ENCODE measurements at places on chromosomes 6 and 20.
A peak's percentile ranks its signal among the peaks of the same experiment; 100 is the strongest.

DNA sequence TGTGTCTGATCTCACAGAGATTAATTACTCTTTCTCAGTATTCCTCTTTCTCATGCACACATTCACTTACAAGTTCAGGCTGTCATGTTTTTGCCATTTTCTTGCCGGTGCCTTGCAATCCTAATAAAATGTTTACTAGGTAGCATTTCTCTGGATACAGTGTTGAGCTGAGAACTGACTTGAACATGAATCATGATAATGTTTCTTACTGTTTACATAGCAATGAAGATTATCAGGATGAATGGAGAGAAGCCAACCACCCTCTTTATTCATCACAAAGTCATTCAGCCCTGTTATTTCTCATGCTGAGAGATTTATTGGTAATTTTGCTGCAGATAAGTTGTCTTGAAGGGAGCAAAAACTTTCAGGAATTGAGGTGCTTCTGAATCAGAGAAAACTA is 185.5 kb upstream of the ECI2 start:
- DNase-seq: peak; percentile 94

DNA sequence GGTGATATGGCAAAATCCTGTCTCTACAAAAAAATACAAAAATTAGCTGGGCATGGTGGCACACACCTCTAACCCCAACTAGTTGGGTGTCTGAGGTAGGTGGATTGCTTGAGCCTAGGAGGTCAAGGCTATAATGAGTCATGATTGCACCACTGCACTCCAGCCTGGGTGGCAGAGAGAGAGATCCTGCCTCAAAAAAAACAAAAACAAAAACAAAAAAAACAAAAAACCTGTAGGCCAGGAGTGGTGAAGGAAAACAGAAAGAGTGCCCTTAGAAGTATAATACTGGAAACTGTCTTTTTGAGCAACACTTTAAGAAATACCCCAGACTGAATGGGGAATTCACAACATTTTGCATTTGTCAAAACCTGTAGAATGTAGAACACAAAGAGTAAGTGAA is 85.3 kb downstream of the JARID2 start:
- peak; percentile 53 for DNase-seq

DNA sequence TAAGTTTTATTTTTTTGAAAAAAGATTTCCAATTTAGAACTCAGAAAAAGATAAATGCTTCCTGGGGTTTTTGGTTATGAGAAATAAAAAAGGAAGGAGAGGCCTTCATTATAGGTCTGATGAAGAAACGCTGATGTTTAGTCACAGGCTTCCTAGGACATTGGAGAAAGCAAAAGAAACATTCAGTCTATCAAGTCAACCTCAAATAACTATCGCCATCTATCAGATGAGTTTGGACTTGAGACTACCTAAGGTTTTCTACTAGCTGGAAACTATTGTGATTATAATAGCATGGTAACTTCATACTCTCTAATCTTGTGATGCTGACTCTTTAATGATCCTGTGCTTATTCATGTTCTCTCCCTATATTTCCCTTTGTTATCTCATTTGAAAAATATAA is 171.3 kb downstream of the TPBG start:
- no peak for DNase-seq

DNA sequence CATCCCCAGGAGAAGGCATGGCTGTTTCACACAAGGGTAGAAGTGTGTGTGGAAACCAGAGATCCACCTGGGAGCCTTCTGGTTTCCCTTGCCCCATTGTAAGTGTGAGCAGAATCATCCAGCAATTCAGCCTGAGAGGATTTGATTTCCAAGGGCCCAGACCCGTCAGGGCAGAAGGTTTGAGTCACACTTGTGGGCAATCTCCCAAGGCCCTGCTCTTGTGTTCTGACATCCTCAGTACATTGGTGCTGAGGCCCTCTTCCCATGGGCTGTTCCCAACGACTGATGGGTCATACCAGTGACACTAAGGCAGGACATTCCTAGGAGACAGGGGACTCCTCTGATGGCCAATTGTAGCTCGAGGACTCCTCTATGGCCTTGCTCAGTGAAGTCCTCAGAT is 58.2 kb upstream of the POLR1H start:
- peak; percentile 48 for DNase-seq

DNA sequence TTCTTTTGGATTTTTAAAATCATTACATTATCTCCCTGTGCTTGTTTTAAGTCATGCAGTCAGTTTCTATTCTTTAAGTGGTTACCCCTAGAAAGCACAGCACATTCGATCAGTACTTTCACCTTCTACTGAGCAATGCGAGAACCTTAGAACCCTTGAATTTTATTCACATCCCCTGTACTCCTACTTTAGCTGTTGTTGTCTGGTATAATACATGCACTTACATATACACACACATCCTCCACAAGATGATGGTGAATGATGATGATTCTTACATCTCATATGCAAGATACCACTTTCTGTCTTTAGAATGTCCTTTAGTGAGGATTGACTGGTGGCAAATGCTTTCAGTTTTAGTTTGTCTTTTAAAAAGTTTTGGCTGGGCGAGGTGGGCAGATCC is 5.7 kb downstream of the CDC40 start:
- DNase-seq: no peak

DNA sequence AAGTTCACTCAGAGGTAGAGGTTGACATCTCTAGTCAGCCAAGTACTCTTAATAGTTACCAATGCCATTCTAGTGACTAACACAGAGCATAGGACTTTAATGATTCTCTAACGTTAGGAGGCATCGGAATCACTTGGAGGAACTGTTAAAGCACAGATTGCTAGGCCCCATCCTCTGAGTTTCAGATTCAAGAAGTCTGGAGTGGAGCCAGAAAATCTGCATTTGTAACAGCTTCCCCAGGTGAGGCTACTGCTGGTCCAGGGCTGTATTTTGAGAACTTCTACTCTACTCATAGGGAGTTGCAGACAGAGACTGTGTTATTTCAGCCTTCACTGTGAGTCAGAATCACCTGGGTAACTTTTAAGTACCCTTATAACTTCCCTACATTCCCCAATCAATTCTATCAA is 5.7 kb downstream of the LMBRD1 start:
- DNase-seq: no peak

- peak; percentile 79 for DNase-seq
These were observed 304.5 kb downstream of the PRL start for GRCh38 chr6:21992178-21992967.

GRCh38 chr6:159119791-159120190 is 49.4 kb upstream of the FNDC1 start:
- DNase-seq: no peak

DNA sequence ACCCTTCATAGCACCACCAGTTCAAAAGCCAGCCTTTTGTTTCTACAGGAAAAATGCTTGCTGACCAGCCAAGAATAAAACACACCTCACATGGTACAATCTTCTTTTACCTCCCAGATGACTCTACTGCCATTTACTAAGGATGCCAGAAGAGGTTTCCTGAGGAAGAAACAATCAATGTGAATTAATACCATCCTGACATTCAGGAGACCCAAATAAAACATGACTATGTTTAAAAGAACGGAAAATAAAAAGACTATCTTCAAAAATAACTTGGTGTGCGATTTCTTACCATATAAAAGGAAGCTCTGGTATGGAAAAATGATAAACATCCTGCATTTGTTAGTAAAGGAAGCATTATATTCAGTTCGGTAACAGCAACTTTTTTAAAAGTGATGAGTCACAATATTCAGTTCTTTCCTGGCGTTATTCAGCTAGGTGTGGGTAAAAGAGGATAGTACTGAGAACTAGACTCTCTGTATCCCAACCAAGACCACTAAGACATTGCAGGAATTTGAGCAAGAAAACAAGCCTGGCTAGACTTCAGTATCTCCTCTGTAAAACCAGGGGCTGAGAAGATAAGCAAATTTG is 16.3 kb downstream of the COL21A1 start:
- no peak for DNase-seq

- no peak for DNase-seq
These were observed 432.4 kb downstream of the BMP2 start for GRCh38 chr20:7199861-7200260.

DNA sequence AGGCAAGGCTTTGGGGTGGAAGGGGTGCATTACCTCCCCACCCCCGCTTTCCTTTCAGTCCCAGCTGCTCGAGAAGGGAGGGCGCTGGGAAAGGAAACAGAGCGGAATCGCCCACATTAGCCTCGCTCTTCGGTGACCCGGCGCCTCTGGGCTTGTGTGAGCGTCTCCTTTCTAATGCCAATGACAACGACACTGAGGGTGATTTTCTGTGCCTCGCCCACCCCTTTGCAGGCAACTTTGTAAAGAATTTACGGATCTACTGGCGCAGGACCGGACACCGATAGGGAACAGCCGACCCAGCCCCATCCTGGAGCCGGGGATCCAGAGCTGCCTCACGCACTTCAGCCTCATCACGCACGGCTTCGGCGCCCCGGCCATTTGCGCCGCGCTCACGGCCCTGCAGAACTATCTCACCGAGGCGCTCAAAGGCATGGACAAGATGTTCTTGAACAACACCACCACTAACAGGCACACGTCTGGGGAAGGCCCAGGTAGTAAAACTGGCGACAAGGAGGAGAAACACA is 24.3 kb downstream of the TFAP2B start:
- no peak for DNase-seq

GRCh38 chr6:75794954-75795739 is 46.1 kb downstream of the MYO6 start:
- DNase-seq: no peak

DNA sequence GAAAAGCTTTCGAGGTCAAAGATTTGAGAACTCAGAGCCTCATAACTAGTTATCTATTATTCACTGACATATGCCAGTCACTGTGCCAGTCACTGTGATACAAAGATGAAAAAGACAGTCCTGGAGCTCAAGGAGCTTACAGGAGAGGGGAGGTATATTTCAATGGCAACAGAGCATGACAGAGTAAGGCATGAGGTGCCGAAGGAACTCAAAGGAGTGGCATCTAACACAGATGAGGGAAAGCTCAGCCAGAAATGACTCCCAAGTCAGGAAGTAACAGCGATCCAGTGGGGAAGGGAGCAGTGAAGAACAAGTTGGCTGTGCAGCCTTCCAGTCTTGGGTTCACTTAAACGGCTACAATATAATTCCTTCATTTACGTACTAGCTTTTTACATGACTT is 46.6 kb downstream of the DTNBP1 start:
- no peak for DNase-seq

DNA sequence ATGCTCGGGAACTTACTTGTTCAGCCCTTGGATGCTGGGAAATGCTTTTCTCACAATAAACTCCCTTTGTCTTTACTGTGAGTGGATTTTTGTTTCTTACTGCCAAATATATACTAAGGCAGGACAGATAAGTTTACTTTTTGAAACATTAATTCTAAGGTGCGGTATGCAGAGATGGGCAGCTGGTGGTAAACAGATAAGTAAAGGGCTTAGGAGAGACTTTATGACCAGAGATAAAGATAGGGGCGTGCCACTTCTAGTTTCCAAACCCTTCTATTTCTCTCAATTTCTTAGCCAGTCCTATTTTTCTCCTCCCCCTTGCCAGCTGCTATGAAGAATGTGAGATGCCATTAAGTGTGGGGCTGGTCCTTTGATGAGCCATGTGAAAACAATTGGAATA is 16.3 kb downstream of the SAMD3 start:
- no peak for DNase-seq

DNA sequence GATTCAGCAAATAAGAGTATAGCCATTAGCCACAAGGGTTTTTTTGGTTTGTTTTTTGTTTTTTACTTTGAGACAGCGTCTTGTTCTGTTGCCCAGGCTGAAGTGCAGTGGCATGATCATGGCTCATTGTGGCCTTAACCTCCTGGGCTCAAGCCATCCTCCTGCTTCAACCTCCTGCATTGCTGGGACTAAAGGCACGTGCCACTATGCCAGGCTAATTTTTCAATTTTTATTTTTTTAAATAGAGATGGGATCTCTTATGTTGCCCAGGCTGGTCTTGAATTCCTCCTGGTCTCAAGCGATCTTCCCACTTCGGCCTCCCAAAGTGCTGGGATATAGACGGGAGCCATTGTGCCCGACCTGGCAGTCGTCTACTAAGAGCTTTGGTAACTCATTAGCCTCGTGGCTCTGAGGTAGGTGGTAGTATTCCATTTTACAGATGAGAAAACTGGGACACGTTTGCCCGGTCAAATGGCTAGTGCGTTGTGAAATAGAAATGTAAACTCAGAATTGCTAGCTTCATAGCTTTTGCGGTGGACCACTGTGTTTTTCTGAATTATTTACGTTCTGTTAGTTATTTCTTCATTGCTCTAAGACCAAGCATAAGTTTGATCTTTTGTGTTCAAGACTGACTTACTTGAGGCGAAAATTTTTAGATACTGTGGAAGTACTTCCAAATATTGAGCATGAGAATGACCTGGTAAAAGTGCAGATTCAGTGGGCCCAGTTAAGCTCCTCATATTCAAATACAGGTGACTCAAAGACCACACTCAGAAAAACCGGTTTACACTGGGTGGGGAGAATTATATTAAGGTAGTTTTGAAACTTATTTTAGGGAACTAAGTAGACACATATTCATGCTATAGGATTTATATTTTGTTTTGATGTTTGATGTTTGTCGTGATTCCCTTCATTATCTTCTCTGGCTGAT is 2.1 kb downstream of the PANK2 start:
- no peak for DNase-seq

GRCh38 chr6:109877028-109878004 is 100.8 kb upstream of the GPR6 start:
- DNase-seq: no peak

DNA sequence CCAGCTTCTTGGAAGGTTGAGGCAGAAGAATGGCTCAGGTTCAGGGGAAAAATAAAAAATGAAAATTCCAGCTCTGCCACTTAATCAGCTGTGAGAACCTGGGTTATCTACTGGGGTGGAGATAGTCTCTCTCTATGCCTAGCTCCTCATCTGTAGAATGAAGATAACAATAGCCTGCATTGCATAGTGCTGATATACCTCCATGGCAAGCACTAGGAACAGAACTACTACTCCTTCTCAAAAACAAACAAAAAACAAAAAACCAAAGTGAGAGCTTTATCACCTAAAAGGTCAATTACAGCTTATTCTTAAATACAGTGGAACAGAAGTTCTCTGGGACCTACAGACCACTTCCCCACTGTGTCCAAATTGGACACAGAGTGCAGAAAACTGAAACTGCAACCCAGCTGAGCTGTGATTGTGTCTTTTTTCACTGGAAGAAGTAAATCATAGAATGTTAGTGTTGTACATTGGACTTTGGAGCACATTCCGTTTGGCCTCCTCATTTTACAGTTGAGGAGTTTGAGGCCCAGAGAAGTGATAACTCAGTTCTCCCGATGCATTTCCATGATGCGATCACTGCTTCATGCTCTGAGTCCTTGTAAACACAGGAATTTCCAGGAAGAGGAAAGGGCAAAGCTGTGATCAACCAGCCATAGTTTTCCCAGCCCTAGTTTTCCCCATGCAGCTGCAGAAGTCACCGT is 23.3 kb downstream of the MTFR2 start:
- no peak for DNase-seq

DNA sequence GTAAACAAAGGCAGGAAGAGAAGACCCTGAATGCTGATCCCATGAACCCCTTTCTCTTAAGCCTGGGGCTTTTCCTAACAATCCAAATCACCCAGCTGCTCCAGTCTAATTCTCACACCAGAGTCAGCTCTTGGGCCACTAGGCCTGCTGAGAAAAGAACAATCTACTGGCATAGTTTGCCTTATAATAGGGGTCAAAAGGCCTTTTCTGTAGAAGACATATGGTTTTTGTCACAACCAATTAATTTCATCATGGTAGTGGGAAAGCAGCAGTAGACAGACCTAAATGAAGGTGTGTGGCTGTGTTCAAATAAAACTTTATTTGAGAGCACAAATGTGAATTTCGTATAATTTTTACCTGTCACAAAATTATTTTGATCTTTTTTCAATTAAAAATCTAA is 994.7 kb upstream of the EPHA7 start:
- no peak for DNase-seq

GRCh38 chr6:1424306-1424927 is 35.0 kb downstream of the FOXF2 start:
- peak; percentile 63 for DNase-seq
